ENCODE measurements at places on chromosomes 13 and 19.

DNA sequence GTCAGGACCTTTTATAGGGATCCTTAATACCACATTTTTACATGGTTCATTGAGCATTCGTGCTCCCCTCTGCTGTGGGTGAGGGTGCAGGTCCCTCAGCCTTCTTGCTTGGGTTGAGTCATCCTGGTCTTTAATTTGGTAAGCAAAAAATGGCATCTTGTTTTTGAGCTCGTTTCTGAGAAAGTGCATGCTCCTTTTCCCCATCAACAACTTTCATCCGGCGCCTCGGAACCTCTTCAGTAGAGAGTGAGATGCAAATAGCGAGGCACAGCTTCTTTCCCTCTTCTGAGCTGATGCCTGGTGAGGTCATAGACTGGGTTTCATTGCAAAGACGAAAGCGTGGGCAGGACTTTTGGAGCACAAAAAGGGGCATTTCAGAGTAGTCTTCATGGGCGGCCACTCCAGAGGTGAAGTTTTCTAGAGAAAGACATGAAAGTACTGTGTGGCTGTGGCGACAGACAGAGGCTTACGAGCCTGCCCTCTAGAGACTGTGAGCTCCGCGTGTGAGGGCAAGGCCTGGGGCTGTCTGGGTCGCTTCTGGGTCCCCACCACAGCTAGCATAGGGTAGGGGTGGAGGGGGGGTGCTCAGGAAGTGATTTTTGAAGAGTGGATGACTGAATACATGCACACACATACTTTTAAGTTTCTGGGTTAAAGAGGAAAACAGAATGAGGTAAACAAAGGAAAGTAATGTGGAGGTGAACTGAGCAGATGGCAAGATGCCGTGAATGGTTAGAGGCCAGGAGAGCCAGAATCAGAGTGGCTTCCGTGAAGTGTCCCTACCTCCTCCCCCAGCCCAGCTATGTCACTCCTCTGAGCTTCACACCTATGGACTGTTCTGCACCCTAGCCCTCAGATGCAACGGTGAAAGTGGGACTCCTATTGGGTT is 44.3 kb downstream of the BBC3 start:
- no peak for DNase-seq

- DNase-seq: no peak
These were observed 82.0 kb downstream of the FRY start for GRCh38 chr13:32113532-32113931.

DNA sequence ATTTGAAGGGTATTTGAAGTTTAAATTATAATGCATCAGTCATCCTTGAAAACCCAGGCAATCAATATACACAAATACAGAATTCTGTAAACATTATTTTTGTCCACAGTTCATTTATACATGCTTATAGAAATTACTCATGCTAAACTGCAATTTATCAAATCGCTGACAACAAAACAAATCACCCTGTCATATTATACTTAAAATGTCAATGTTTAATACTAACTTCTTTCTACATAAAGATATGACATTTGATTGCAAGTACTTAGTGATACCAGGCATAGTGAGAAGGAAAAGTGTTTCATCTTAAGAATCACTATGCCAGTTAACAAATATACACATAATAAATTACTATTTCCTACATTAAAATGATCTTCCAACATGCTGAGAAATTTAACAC is 232.0 kb downstream of the PCDH20 start:
- DNase-seq: no peak

DNA sequence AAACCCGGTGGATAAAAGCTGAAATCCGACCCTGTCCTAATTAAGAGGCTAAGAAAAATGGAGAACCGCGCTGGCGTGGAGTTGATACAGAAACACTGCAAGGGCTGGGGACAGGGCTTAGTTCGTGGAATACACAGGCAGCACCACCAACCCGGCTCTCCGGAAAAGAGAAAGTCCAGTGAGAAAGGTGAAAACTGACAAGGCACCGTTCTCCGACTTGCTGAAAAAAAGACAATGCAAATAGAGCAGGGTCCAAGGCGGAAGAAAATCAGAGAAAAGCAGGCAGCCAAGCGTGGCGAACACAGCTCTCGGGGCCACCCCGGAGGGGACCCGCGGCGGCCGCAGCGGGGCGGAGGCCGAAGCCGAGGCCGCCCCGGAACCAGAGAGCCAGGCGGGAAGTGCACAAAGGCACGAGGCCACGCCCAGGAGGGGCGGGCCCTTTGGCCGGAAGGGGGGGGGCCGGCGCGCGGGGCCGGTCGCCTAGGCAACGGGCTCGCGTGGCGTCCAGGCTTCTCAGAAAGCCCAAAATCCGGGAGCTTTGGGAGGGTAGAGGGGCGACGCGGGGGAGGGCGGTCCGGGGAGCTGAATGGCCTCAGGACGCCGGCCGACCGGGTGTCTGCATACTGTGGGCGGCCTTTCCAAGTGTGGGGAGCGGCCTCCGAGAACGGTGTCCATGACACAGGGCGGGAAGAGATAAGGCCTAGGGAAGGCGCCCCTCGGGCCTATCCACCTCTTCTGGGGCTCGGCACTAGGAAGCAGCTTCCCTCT is 1.2 kb upstream of the ING1 start:
- DNase-seq: peak; percentile 87

GRCh38 chr13:35552172-35552844 is 75.8 kb upstream of the MAB21L1 start:
- peak; percentile 86 for DNase-seq

DNA sequence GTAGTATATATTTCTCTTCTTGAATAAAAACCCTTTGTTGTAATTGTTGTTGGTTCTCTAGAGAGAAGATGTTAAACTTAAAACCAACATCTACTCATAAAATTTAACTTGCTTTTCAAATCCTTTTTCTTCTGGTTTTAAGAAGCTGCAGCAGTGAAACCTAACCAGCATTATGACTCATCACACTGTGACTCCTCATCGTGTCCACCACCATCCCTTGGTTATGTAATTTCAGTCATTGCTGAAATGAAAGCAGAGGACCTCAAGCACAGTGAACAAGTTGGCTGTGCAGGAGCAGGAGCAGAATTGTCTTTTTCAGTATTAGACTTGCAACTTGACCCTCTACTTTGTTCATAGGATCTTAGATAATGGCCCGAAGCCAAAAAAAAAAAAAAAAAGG is 64.9 kb upstream of the HTR2A start:
- DNase-seq: peak; percentile 82

DNA sequence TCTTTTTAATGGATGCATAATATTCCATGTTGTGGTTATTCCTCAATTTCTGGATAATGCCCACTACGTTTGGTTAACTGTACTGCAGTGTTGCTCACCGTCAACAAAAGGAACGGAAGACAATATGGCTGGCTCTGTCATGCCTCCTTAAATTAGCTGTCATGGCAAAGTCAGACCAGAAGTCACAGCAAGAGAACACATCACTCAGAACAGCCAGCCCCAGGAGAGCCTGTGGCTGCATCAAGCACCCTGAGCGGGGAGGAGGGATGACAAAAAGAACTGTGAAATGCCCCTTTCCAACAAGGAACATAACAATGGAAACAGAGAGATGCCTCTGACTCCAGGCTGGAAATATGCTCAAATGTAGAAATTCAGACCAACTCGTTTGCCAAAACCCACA is 366.0 kb upstream of the ZNF507 start:
- DNase-seq: no peak

DNA sequence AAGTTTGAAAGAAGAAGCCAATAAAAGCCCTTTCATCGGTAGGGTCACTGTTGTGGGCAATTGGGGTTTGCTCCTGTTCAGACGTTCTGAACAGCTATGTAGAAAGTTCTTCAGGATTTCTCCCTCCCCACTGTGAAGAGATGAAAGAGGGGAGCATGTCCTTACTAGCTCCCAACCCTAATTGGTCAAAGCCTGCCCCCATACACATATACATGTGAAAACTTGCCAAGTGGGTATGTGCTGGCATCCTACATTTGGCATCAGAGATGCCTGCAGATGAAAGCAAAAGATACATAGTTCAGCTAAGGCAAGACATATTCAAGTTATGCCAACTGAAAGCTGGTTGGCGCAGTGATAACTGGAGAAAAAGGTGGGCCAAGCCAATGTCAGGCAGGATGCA is 363.1 kb upstream of the DACH1 start:
- no peak for DNase-seq

DNA sequence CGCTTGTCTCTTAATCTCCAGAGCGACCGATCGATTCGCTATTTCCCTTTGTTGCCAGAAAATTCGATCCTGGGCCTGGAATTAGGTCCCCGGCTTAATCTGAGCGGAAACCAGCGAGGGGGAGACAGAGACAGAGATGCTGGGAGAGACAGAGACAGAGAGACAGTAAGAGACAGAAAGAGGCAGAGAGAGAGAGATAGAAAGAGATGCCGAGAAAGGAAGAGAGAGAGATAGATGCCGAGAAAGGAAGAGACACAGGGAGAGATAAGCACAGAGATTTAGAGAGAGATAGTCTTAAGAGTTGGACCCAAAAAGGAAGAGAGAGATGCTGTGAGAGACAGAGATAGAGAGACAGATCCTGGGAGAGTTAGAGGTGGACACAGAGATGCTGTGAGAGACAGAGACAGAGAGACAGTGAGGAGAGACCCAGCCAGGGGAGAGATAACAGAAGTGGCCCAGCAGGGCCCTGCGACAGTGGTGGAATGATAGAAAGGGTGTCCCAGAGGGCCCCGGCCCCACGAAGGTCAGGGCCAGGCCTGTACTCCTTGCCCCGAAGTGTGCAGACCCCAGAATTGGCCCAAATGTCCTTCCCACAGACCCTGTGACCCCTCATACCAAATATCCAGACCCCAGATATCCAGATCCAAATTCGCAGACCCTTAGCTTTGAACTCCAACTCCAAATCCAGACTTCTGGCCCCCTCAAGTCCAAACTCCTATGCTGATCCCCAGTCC is 1.3 kb downstream of the ERFL start:
- no peak for DNase-seq

GRCh38 chr13:48493851-48494250 is 39.0 kb downstream of the RCBTB2 start:
- no peak for DNase-seq

DNA sequence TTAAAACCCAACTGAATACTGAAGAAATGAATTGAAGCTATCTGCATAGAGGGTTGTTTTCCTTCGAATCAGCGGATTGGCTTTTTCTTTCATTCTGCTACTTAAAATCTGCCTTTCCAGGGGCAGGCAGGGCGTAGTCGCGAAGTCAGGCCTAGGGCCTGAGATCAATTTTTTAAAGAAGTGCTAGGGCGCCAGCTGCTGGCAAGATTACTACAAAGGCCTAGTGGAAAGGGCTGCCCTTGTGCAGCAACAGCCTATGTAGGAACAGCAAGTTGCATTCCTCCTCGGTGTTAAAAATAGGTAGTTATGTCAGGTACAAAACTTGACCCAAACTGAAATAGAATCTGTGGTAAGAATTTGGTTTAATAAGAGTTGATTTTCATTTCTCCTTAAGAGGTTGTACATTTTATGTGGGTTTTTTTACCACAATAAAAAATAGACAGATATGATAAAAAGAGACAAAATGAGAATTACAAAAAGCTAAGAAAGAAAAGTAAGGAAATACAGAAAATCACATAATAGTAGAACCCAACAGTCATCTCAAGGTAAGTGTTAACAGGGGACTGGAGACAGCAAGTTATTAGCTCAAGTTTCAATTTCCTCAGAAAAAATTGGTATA is 9.5 kb upstream of the URAD start:
- DNase-seq: peak; percentile 26

GRCh38 chr19:6047741-6048251 is 62.5 kb downstream of the RFX2 start:
- DNase-seq: peak; percentile 38

GRCh38 chr19:5285955-5286354 is 54.7 kb downstream of the PTPRS start:
- no peak for DNase-seq

DNA sequence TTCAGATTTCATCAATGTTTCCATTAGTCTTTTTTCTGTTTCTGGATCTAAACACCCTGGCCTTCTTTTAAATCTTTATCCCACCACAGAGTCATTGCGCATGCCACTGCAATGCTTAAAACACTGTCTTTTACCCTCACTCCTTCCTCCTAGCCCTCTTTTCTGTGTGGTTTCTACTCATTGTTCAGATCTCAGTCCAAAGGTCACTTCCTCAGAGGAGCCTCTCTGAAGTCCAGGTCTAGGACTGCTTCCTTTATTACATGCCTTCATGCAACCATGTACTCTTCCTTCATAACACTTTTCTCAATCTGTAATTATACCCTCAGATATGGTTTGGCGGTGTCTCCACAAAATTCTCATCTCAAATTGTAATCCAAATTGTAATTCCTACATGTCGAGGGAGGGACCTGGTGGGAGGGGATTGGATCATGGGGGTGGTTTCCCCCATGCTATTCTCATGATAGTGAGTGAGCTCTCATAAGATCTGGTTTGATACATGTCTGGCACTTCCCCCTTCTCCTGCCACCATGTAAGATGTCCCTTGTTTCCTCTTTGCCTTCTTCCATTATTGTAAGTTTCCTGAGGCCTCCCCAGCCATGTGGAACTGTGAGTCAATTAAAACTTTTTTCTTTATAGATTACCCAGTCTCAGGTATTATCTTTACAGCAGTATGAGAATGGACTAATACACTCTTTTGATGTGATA is 808.9 kb downstream of the DIAPH3 start:
- DNase-seq: no peak

DNA sequence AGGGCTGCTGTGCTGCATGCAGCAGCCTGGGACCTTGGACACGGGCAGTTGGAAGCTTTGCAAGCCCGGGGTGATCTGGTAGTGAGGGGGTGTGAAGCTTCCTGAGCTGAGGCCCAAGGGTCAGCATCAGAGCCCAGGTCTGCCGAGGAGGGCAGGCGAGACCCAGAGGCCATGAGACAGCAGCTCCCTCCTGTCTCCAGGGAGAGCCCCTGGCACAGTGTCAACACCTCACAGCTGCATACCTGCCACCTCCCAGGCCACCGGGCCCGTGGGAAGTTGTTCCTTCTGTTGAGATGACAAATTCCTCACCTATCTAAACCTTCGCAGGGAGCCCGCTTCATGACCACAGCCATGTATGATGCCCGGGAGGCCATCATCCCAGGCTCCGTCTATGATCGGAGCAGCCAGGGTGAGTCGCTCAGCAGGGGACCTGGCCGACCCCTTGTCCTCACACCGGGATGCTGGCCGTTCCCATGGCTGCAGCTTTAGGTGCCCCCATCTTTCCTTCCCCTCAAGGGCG is 32.1 kb downstream of the CERS1 start:
- DNase-seq: no peak

DNA sequence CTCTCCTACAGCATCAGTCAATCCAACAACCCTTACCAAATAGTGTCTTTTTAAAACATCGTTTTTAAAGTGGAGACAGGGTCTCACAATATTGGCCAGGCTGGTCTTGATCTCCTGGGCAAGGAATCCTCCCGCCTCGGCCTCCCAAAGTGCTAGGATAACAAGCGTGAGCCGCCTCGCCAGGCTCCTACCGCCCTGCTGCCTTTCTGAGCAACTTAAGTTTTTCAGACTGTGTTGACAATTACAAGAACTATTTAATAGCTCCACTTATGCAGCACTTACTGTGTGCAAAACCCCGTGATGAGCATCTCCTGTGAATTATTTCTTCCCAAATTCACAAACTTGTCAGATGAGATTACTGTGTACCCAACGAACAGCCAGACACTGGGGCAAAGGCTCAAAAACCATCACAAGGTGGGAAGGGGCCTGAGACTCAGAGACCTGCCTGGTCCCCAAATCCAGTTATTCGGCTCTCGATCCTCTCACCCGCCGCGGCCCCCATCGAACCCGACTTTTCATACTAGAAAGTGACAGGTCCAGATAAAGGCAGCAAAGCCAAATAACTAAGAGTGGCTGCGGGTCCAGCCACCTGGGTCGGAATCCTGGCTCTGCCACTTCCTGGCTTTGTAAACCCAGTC is 581 bp downstream of the RPL18 start:
- no peak for DNase-seq

- no peak for DNase-seq
These were observed 21.1 kb downstream of the LATS2 start for GRCh38 chr13:21040120-21040826.

Measured in fibroblast of skin of abdomen (primary cell).